NCI-H226 (cell line): ENCODE measurements at places on chromosomes 11 and 22.

- DNase-seq, result no peak
Observed at GRCh38 chr11:57475671-57476046, 15.3 kb downstream of the RTN4RL2 start.

- no peak for DNase-seq
Observed at GRCh38 chr11:72154816-72155215, 19.3 kb downstream of the FOLR3 start.

DNA sequence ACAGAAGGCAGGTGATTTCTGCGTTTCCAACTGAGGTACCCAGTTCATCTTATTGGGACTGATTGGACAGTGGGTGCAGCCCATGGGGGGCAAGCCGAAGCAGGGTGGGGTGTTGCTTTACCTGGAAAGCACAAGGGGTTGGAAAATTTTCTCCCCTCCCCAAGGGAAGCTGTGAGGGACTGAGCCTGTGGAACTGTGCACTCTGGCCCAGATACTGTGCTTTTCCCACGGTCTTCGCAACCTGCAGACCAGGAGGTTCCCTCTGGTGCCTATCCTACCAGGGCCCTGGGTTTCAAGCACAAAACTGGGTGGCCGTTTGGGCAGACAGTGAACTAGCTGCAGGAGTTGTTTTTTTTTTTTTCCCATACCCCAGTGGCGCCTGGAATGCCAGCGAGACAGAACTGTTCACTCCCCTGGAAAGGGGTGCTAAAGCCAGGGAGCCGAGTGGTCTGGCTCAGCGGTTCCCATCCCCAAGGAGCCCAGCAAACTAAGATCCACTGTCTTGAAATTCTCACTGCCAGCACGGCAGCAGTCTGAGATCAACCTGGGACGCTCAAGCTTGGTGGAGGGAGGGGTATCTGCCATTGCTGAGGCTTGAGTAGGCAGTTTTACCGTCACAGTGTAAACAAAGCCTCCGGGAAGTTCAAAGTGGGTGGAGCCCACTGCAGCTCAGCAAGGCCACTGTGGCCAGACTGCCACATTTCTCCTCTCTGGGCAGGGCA is 97.2 kb downstream of the JRKL start:
- no peak for DNase-seq

GRCh38 chr11:33257897-33258630 is 883 bp downstream of the HIPK3 start:
- peak; percentile 79 for DNase-seq

- DNase-seq, result peak; percentile 94
Observed at GRCh38 chr11:12232817-12233601, 122.6 kb downstream of the MICAL2 start.

DNA sequence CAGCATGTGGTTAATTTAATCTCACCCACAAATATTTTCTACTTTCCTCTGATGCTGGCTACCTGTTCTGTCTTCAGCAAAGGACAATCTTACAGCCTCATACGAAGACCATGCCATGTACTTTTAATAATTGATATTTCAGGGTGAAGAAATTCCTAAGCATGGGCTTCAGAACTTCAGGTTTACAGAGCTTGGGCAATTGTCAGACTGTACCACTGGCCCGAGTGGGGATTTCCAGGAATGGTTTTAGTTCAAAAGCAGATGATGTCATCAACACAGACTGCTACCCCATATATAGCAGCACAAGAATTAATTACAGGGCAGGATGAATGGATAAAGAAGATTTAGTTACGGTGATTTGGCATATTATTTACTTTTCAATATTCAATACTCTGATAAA is 171.8 kb downstream of the ETS1 start:
- DNase-seq, result peak; percentile 43

DNA sequence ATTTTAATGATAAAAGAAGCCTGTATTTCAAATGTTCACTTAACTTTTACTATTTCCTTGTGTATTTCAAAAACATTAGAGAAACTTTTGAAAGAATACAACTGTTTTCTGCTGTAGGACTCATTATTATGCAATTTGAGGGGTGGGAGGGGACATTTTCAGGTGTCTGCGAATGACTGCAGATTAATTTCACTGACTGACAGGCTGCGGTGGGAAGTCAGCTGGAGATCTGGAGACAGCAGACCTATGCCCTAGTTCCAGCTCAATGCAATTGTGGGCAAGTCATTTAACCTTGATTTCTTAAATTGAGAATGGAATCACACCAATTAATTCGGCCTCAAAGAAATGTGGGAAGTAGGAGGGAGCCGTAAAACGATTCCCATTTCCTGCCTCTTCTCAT is 128.7 kb downstream of the ARL14EP start:
- no peak for DNase-seq

DNA sequence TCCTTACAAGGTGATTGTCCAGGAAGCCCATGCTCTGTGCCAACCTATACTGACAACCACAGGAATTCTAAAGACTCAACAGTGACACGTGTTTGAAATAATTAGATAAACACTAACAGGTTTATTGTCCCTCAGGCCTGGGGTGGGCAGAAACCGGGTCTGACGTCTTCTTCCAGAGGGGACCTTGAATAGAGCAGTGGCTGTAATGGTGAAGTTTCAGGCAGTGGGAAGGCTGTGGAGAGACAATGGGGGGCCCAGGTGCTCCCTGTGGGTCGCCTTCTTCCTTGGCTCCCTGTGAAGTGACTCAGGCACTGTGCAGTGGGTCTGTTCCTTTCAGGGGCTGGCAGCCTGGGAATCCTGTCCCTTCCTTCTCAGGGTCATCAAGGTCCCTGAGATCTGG is 54.6 kb downstream of the OTOG start:
- DNase-seq, result no peak

DNA sequence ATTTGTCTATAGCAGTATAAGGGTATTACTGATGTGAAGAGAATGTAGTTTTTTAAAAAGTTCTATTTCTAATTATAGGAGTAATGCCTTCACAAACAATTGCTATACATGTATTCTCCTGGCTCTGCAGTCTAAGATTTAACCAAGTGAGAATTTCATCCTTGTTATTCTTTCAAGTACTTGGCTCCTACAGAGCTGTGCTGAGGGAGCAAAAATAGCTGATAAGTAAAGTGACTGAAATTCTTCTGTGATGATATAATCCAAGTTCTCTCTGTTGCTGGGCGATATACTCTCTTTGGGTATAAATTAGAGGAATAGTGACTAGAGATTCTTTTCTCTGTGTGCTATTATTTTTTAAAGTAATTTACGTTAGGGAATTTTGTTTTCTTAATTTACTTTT is 68.0 kb downstream of the PGR start:
- peak; percentile 64 for DNase-seq

- DNase-seq, result no peak
Observed at GRCh38 chr22:48677168-48677520, 1150.5 kb downstream of the BRD1 start.

- no peak for DNase-seq
Observed at GRCh38 chr11:60700689-60701468, 1.5 kb downstream of the MS4A8 start.
